Activated CD4-positive, alpha-beta T cell treated with anti-CD3 and anti-CD28 coated beads for 36 hours (primary cell): ENCODE measurements at places on chromosomes 7 and 10. TPM values are rescaled to one million over a fixed set of nuclear protein-coding genes. Genes with fewer than 3 reads are reported as not detected.
A peak's percentile ranks its signal among the peaks of the same experiment; 100 is the strongest.

DNA sequence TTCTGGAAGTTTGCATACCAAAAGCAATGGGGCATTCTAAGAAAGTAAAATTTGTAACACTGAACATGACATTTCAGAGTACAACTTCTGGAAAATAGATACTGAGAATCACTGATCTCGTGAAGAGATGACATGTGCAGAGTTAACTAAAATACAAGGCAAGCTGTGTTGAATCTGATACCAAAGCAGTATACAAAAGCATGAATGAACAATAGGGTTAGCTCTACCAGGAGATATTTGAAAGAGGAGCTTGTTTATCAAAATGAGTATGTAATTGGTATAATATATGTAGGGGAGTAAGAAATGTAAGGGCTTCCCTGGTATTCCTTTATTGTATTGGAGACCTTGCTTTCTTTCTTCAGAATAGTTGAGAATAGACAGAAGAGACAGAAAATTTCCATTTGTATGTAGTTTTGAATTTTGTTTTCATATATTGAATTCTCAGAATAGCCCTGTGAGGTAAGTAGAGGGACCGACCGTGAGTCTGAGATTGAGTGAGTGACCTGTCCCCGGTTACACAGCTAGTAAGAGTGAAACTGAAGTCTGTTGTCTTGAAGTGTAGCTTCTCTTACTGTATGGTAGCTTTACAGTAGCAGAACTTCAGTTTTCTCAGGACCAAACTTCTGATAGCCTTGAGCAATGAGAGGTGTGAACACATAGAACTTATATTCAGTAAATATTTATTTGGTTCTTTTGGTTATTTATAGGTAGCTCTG, 5.0 kb downstream of the HBP1 start:
- H3K27ac ChIP-seq, result peak overlapping the region; percentile 90
- peaks cover 17% of the 10 kb centered on the region for H3K36me3 ChIP-seq
- peak; percentile 33 for DNase-seq
- H3K4me3 ChIP-seq, result peak overlapping the region; percentile 48

GRCh38 chr10:122113161-122113944, 124.4 kb downstream of the TACC2 start:
- H3K27me3 ChIP-seq, result peaks cover 44% of the 10 kb centered on the region
- H3K4me3 ChIP-seq, result no peak overlapping the region
- H3K27ac ChIP-seq, result no peak overlapping the region

GRCh38 chr10:95188593-95188992, 5.4 kb upstream of the ACSM6 start:
- H3K27ac ChIP-seq, result no peak overlapping the region
- H3K27me3 ChIP-seq, result peaks cover 10% of the 10 kb centered on the region
- no peak for DNase-seq

DNA sequence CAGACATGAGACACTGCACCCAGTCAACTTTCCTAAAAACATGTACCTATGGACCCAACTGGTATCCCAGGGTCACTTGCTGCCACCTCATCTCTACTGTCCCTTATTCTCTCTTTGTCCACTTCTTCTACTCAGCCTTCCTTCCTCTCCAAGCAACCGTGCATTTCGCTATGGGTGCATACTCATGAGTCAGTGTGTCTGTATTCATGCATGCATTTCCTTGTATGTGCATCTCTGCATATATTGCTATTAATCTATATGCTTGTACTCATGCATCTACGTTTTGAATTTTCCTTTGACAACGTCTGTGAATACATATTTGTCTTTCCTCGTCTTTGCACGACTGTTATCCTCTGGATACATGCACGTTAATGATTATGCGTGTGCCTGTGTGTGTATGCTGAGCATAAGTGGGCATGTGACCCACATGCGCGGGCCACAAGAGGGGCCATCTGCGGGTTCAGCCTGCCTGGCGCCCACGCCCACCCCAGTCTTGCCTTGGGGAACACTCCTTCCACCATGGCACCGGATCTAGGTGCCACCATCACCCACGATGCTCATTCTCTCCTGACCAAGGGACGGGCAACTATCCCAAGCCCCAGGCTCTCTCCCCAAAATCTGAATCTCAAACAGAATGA, 23.3 kb downstream of the KIAA1549 start:
- no peaks in the 10 kb centered on the region for H3K4me1 ChIP-seq
- H3K27ac ChIP-seq, result no peak overlapping the region
- peaks cover under 1% of the 10 kb centered on the region for H3K27me3 ChIP-seq
- no peak overlapping the region for H3K4me3 ChIP-seq
- DNase-seq, result no peak

DNA sequence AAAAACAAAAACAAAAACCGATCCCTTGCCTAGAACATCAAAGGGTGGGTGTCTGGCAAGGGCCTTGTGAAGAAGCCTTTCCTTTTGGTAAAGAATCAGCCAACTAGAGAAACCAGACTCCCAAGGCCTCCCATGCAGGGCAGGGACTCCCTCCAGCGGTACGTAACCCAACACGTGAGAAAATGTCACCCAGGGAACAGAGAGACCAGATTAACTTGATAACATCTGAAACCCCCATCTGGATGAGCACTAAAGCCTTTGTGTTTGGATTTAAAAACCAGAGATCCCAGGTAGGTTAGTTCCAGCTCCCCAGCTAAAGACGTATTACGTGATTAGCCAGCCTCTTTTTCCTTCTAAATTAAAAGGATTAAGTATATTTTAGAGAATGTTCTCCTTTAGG, 3.0 kb upstream of the HABP2 start:
- no peaks in the 10 kb centered on the region for H3K4me1 ChIP-seq
- H3K27ac ChIP-seq, result no peak overlapping the region
- H3K27me3 ChIP-seq, result peaks cover 7% of the 10 kb centered on the region
- H3K4me3 ChIP-seq, result no peak overlapping the region
- no peak for DNase-seq

- H3K27me3 ChIP-seq, result peaks cover 4% of the 10 kb centered on the region
- DNase-seq, result no peak
- peaks cover 6% of the 10 kb centered on the region for H3K4me1 ChIP-seq
- H3K4me3 ChIP-seq, result no peak overlapping the region
Measured at GRCh38 chr10:49645871-49646870, 32.3 kb downstream of the CHAT start.

DNA sequence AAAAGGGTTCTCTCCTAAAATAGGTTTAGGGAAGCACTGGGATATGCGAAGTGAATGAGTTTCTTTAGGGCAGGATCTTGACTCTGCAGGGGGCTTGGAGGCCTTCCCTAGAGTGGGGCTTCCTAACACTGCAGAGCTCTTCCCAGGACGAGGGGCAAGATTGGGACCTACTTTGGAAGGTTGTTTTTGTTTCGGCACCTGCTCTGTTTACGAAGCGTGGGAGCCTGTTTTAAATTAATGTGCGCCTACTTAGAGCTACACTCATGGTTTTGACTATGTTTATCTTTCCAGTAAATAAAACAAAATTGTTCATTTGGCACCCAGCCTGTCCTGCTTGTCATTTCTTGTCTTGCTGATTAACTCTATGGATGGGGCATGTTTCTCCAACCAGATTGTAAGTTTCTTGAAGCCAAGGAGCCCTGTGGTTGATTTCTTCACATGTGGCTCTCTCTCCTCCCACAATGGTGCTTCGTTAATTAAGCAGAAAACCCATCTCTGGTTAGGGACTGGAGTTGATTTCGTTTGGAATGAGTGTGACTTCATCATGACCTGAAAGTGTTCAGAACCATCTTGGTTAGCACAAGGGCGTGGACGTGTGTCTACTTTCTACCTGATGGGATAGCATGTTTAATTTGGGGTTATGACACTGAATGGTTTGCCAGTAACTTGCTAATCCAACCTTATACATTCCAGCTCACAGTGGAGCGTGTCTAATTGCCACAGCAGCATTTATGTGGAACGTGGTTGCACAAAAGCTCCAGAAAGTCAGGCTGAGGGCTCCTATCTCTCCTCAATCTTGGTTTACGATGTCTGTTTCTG, 98.1 kb downstream of the TCF7L2 start:
- H3K4me3 ChIP-seq, result no peak overlapping the region
- H3K27me3 ChIP-seq, result peaks cover 13% of the 10 kb centered on the region
- no peak for DNase-seq
- H3K36me3 ChIP-seq, result no peaks in the 10 kb centered on the region
- no peak overlapping the region for H3K27ac ChIP-seq

GRCh38 chr10:21300551-21300950, 224.9 kb downstream of the SKIDA1 start:
- DNase-seq, result no peak
- H3K4me3 ChIP-seq, result no peak overlapping the region
- no peaks in the 10 kb centered on the region for H3K4me1 ChIP-seq
- no peaks in the 10 kb centered on the region for H3K36me3 ChIP-seq

- no peaks in the 10 kb centered on the region for H3K36me3 ChIP-seq
- no peak for DNase-seq
- no peak overlapping the region for H3K4me3 ChIP-seq
- H3K27me3 ChIP-seq, result peaks cover 41% of the 10 kb centered on the region
- H3K27ac ChIP-seq, result no peak overlapping the region
Measured at GRCh38 chr7:128360359-128360678, 1.2 kb downstream of the PRRT4 start.

- no peak overlapping the region for H3K4me3 ChIP-seq
- H3K27ac ChIP-seq, result no peak overlapping the region
- H3K4me1 ChIP-seq, result peaks cover 72% of the 10 kb centered on the region
- no peak for DNase-seq
Measured at GRCh38 chr7:36642414-36642813, 81.9 kb downstream of the AOAH start.

DNA sequence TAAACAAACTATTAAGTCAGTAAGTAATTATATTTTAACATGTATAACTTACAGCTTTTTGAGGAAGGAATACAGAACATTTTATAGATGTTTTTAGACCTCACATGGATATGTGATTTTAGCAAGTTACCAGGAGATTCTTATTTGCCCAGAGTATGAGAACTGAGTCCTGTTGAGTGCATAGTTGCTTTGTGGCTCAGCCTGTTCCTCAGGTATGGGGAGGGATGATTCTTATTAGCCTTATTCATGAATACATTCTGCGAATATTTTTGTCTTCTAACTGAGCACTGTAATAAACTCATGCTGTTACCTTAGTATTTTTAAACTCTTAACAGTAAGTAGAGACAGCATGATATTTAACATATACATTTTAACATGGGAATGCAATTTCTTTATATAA, 17.9 kb downstream of the BTAF1 start:
- DNase-seq, result no peak
- H3K27ac ChIP-seq, result no peak overlapping the region
- peaks cover 32% of the 10 kb centered on the region for H3K4me1 ChIP-seq

- no peak for DNase-seq
- H3K36me3 ChIP-seq, result no peaks in the 10 kb centered on the region
- peak overlapping the region; percentile 32 for H3K27ac ChIP-seq
- no peak overlapping the region for H3K4me3 ChIP-seq
- H3K4me1 ChIP-seq, result peaks cover 68% of the 10 kb centered on the region
Measured at GRCh38 chr10:33111488-33112051, 153.5 kb upstream of the ITGB1 start.

- H3K4me3 ChIP-seq, result no peak within 1 kb of the TSS
- no peak for DNase-seq
- H3K27ac ChIP-seq, result no peak within 1 kb of the TSS
- no peaks in the 10 kb centered on the region for H3K27me3 ChIP-seq
Measured at GRCh38 chr10:73655990-73656298, at the start of gene SYNPO2L. Gene SYNPO2L (minus strand): TSS chr10:73656029. CDS start chr10:73655922, 107 bp downstream.

GRCh38 chr7:47435889-47436312, 146.0 kb downstream of the TNS3 start:
- H3K27me3 ChIP-seq, result no peaks in the 10 kb centered on the region
- H3K27ac ChIP-seq, result no peak overlapping the region
- H3K36me3 ChIP-seq, result no peaks in the 10 kb centered on the region
- H3K4me3 ChIP-seq, result no peak overlapping the region
- H3K4me1 ChIP-seq, result no peaks in the 10 kb centered on the region

DNA sequence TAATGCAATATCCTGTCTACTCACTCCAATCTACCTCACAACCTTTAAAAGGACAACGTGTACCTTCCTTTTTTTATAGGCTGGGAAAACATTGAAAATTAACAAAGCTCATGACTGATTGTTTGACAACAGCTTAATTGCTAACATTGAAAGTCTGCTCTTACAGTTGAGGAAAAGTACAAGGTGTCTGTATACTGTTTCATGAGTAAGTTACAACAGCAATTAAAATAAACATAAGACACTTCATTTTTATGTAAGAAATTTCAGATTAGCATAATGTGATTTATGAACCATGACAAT, 28.6 kb upstream of the NCAPG2 start:
- no peak overlapping the region for H3K27ac ChIP-seq
- H3K4me1 ChIP-seq, result peaks cover 11% of the 10 kb centered on the region
- DNase-seq, result no peak
- no peak overlapping the region for H3K4me3 ChIP-seq

- no peak overlapping the region for H3K4me3 ChIP-seq
- no peak overlapping the region for H3K27ac ChIP-seq
- H3K4me1 ChIP-seq, result no peaks in the 10 kb centered on the region
- peaks cover 7% of the 10 kb centered on the region for H3K27me3 ChIP-seq
- no peaks in the 10 kb centered on the region for H3K36me3 ChIP-seq
Measured at GRCh38 chr7:137652721-137653120, 194.1 kb downstream of the DGKI start.

MNX1 gene
- total RNA-seq, result not detected
